ENCODE measurements at places on chromosomes 1 and 21.

- no peak for DNase-seq
These were observed 1.3 kb downstream of the INAVA start for GRCh38 chr1:200895801-200896530.

GRCh38 chr21:14273736-14274538, 58.0 kb downstream of the RBM11 start:
- no peak for DNase-seq

DNA sequence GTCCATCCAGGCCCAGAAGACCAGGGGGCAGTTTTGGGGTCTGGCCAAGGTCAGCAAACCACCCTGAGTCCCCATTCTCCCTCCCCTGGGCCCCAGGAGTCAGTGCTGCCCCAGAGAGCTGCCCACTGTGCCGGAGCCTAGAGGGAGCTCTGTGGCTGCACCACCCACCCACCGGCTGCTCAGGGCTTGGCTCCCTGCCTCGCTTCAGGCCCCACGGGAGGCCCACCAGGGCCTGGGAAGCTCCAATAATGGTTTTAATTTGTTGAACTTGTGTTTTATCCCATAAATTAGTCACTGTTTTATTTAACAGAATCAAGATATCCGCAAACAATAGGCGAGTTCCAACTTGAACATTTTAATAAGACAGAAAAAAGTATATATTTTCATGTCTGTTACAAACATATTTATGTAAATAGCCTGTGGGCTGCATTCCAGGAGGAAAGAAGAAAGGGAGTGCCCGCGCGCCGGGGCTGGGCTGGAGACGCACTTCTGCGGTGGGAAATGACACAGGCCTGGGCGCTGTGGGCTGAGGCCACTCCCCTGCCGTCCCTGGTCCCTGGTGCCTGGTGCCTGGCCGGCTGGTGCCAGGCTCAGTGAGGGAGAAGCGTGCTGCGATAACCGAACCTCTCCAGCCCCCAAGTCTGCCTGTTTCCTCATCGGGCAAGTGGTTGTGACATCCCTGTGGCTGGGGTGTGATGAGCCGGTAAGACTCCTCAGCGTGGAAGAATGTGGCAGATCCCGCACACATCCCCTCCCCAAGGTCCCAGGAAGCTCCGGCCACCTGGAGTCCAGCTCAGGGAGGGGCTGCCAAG, 160.5 kb downstream of the PEX14 start:
- DNase-seq = no peak

- DNase-seq = no peak
These were observed 89.5 kb upstream of the HIVEP3 start for GRCh38 chr1:42008264-42008663.

GRCh38 chr1:204983136-204983535, 59.9 kb upstream of the CNTN2 start:
- DNase-seq = no peak

GRCh38 chr1:202167708-202168415, 7.5 kb upstream of the PTPN7 start:
- DNase-seq = no peak

DNA sequence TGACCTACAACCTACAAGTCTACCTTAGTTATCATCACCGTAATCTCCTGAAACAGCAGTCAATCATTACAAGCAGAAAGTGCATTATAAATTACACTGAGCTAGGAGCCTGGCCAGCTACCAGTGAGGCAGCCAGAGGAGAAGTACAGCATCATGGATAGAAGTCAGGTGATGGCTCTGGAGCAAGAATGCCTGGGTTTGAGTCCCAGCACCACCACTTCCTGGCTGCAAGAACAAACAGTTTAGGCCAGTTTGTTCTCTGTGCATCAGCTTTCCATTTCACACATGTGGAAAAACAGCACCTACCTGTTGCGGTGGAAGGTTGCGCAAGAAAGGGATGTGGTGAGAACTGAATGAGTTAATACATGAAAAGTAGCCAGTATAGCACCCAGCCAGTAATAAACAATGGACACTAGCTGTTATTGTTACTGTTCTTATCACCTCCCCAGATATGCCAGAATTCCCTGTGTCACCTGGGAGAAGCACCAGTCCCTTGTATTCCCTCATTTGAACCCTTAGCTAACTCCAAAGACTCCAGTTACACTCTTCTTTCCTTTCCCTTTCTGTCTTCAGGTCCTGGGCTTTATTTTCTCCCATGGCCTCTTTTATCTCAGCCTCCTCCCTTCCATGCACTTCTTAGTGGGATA, 9.0 kb downstream of the CREG1 start:
- DNase-seq = peak; percentile 16

Measured in activated CD4-positive, alpha-beta T cell treated with anti-CD3 and anti-CD28 coated beads, Interleukin-2, amount 50 U/mL, for 48 hours (primary cell).